ENCODE measurements at places on chromosomes 13 and 19. TPM values are rescaled to one million over a fixed set of nuclear protein-coding genes. Genes with fewer than 3 reads are reported as not detected.

DNA sequence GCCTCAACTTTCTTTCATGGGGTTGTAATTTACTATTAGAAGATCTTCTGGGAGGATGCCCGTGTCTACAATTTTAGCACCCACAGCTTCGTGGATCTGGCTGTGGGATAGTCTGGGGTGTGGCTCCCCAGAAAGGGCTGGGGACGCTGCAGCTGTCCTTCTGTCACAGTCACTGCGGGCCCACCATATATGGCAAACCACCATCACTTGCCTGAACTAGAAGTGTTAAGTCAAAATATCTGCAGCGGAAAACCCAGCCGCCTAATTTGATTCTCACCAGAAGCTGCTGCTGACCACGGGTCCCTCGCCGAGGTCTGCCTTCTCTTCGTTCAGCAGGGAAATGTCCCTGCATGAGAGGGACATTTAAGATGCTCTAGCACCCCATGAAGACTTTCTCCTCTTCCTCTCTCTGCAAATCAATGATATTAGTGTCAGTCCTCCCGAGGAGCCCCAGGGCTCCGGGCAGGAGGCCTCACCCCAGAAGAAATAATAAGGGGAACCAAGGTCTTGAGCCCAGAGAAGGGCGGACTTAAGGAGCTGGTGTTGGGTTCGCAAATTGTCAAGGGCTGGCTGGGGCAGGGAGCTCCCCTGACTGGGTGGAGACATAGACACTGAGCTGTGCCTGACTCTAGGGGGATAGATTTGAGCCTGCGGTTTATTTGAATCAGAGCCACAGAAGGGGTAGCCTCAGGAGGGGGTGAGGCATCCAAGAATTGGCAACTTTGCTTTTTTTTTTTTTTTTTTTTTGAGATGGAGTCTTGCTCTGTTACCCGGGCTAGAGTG is 3.0 kb upstream of the MATK start:
- peaks cover 13% of the 10 kb centered on the region for H3K4me1 ChIP-seq
- no peak overlapping the region for H3K4me3 ChIP-seq
- DNase-seq: no peak

- no peak overlapping the region for H3K27ac ChIP-seq
- peaks cover 46% of the 10 kb centered on the region for H3K4me1 ChIP-seq
- peaks cover 6% of the 10 kb centered on the region for H3K36me3 ChIP-seq
- DNase-seq: peak; percentile 64
- H3K27me3 ChIP-seq: no peaks in the 10 kb centered on the region
- H3K4me3 ChIP-seq: no peak overlapping the region
Observed at GRCh38 chr19:33396701-33397535, 23.4 kb downstream of the CEBPG start.

- no peaks in the 10 kb centered on the region for H3K36me3 ChIP-seq
- no peaks in the 10 kb centered on the region for H3K4me1 ChIP-seq
- H3K4me3 ChIP-seq: no peak overlapping the region
- H3K27ac ChIP-seq: no peak overlapping the region
Observed at GRCh38 chr13:90889906-90890834, 457.3 kb upstream of the MIR17HG start.

DNA sequence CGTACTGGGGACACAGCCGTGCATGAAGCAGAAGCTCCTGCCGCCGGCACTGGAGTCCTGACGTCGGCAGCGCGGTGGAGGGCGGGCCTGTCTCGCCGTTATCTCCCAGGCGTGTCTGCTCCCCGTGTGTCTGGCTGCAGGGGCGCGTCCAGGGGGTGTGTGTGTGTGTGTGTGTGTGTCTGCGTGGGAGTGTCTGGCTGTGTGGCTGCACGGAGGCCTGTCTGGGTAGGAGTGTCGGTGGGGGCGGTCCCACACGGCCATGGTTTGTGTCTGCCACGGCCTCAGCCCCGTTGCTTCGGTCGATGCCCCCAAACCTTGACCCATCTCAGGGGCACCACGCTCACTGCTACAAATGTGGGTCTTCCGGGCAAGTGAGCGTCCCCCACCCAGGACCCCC is 18.3 kb downstream of the ARID3A start:
- no peaks in the 10 kb centered on the region for H3K27me3 ChIP-seq
- H3K4me3 ChIP-seq: no peak overlapping the region
- no peak for DNase-seq
- peaks cover 17% of the 10 kb centered on the region for H3K4me1 ChIP-seq
- no peaks in the 10 kb centered on the region for H3K36me3 ChIP-seq

The ZNF578 gene
- total RNA-seq: 2.3 TPM

- no peaks in the 10 kb centered on the region for H3K36me3 ChIP-seq
- no peaks in the 10 kb centered on the region for H3K27me3 ChIP-seq
- no peak overlapping the region for H3K27ac ChIP-seq
- no peak for DNase-seq
- H3K4me3 ChIP-seq: no peak overlapping the region
- no peaks in the 10 kb centered on the region for H3K4me1 ChIP-seq
Observed at GRCh38 chr13:72561791-72562190, 165.6 kb downstream of the MZT1 start.

GRCh38 chr13:67914535-67914934 is 684.4 kb upstream of the PCDH9 start:
- H3K4me3 ChIP-seq: no peak overlapping the region
- no peak for DNase-seq
- H3K27ac ChIP-seq: no peak overlapping the region
- no peaks in the 10 kb centered on the region for H3K27me3 ChIP-seq
- H3K4me1 ChIP-seq: no peaks in the 10 kb centered on the region

DNA sequence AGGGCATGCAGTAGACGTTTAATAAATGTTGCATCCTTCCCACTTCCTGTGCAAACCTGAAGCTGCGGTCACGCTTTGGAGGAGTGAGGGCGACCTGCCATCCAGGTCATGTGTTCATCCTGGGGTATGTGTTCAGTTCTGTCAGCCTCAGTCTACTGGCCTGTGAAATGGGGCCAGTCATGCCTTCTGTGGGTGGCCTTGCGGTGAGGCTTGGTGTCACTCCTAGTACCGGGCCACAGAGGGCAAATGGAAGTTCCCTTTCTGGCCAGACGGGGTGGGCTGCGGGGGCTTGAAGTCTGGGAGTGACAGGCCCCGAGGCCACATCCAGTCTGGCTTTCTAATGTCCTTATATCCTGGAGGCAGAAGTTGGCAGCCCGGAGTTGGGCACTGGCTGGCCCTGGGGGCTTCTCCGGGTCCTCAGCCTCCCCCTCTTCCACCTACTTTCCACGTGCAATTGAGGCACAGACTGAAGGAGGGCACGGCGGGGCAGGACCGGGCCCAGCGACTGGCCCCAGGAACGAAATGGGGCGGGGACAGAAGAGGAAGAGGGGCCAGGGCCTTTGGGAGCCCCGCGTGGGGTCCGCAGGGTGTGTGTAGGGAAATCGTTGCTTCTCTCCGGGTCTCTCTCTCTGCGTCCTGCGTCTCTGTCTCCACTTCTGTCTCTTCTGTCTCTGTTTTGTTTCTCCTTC is 11.1 kb downstream of the PDE4A start:
- H3K36me3 ChIP-seq: no peaks in the 10 kb centered on the region
- peak overlapping the region; percentile 71 for H3K4me3 ChIP-seq

DNA sequence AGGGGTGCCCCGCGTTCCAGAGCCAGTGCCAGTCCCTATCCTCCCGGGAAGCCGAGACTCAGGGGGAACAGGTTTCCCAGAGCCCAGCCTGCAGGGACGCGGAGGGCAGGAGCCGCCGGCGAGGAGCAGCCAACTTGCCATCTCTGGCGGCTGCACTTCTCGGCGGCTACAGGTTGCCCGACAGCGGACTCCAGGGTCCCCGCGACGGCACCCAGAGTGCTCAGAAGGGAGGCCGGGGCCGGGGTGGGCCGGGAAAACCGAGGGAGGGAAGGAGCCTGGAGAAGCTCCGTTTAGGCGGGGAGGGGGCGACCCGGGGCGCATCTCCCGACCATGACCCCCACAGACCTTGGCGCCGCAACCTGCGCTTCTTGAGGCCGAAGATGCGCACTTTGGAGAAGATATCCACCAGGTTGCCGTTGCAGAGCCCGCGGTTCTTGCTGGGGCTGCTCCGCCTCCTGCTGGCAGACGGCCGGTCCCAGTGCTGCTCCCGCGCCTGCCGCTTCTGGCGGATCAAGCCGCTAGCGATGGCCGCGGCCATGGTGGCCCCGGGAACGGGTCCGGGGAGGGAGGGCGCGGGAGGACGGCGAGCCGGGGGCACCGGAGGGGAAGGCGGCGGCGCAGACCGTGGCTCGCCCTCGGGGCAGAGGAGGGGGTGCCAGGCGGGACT is 463.8 kb downstream of the ITGBL1 start:
- peaks cover 17% of the 10 kb centered on the region for H3K27me3 ChIP-seq
- no peak overlapping the region for H3K27ac ChIP-seq
- DNase-seq: no peak

DNA sequence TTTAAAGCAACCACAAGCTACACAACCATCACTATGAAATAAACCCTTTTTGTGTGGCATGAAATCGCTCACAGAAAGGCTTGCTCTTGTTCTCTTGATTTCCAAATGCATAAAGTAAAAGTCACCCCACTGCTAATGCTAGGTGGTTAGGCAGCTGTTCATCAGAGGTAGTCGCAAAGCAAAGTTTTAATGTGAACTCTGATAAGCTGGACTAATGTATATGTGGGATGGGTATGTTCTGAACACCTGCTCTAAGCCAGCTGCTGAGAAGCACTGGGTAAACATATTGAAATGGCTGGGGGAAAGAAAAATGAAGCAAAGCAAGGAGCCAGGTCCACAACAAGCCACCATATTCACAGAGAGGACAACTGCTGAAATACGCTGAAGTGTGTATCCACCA is 142.3 kb downstream of the KLF12 start:
- no peak overlapping the region for H3K4me3 ChIP-seq
- no peak overlapping the region for H3K27ac ChIP-seq
- H3K27me3 ChIP-seq: no peaks in the 10 kb centered on the region
- no peaks in the 10 kb centered on the region for H3K36me3 ChIP-seq

The CFD gene
- 830 TPM for total RNA-seq

The VSTM2B gene
- not detected for total RNA-seq

The RCBTB1 gene
- total RNA-seq: 11.9 TPM

The ZNF431 gene
- total RNA-seq: 18.6 TPM

The SYDE1 gene
- 35.3 TPM for total RNA-seq

The CYP2A7 gene
- total RNA-seq: not detected

- no peaks in the 10 kb centered on the region for H3K4me1 ChIP-seq
- DNase-seq: no peak
- no peak overlapping the region for H3K4me3 ChIP-seq
Observed at GRCh38 chr13:114127473-114128347, 4.7 kb downstream of the RASA3 start.
